ENCODE measurements at places on chromosomes 12 and 14.

DNA sequence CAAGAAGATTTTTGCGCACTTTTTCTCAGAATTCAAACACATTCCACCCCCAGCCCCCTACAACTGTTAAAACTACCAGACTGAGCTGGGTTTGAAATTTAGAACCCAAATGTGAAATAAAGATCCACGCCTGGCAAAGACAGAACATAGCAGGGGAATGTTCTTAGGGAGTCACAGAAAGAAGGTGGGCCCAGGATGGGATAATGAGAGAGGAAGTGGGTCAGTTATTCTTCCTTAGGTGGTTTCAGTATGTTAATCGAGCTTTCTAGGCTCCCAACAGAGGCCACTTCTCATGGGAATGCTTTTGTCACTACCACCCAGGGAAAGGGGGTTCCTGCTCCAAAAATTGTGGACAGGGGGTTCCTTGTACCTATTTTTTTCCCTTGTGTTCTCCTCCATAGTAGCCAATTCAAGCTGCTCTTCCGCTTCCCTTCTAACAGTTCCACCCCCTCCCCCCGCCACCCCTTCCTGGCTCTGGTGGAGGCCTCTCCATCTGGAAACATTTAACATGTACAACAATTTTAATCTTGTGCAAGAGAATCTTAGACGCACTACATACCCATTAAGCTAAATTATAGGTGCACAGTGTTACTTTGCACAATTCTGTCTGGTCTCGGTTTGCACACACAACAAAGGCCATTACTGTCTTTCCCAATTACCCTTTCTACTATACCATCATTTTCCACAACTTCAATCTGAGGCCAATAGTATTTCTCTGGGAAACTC is 218.1 kb downstream of the MON2 start:
- DNase-seq = no peak

- DNase-seq = no peak
Observed at GRCh38 chr12:54384591-54385041, at the start of gene ZNF385A. Gene ZNF385A (minus strand): TSS chr12:54384733. CDS start chr12:54384514, 219 bp downstream.

- no peak for DNase-seq
Observed at GRCh38 chr14:21109377-21110138, 8.7 kb downstream of the TMEM253 start.

GRCh38 chr12:117119592-117120198 is 20.5 kb upstream of the TESC start:
- DNase-seq = no peak

- DNase-seq = no peak
Observed at GRCh38 chr12:110888256-110888991, 32.0 kb downstream of the MYL2 start.

DNA sequence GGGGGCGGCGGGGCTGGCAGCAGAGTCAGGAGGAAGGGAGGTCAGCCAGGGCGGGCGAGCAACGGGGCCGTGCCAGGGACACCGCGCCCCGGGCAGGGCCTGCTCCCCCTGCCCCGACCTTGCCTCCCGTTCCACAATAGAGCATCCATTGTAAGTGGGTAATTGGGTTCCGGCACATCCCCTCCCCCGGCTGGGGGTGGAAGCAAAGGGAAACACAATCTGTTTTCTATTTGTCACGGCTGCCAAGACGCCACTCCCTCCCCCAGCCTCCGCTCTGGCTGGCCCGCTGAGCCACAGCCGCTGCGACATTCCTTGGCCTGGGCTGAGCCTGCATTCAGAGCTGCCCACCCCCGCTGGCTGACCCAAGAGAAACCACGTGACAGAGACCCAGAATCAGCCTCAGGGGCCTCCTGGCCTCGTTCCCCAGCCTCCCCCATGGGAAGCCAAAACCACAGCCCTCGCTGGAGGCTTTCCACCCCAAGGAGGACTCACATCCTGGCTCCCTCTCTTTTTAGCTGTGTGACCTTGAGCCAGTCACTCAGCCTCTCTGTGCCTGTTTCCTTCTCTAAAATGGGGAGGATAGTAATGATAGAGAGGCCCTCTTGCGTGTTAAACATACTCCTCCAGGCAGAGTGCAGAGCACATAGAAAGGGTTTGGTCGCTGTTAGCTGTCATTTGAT is 117.6 kb downstream of the SCARB1 start:
- DNase-seq = no peak

GRCh38 chr12:111457577-111457976 is 51.9 kb downstream of the SH2B3 start:
- no peak for DNase-seq

DNA sequence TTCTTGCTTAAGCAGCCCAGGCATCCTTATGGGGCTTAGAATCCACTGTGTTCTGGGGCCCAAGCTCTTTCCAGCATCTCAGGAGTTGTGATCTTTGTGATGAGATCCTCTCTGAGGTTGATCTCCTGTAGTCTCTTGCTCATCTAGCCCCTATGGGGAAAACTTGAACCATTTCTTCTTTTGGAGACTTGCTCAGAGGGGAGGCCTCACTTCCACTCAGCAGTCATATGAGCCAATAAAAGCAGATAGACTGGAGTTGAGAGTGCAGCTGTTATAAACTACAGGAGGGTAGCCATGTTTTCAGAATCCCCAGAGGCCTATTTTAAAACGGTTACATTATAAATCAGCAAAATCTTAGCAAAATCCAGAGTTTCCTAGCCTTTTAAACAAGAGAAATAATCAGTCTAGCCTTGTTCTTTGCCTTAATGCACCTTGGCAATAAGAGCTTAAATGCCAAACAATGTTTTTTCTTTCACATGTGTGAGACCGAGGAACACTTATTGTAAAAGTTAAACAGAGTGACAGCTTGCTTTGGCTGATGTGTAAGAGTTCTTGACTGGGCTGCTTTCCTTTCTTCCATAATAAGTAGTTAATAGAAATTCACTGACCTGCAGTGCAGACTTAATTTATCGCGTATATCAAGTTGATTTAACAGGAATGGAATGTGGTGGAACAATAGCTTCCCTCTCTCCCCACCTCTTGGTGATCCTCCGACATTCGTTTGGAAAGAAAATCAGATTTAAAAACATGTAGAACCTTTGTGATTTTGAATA is 168.3 kb downstream of the NEDD1 start:
- no peak for DNase-seq

- DNase-seq = no peak
Observed at GRCh38 chr12:94260717-94261116, 112.3 kb downstream of the PLXNC1 start.

GRCh38 chr12:49233842-49234526 is 30.9 kb upstream of the TUBA1C start:
- DNase-seq = no peak
